CD4-positive, alpha-beta T cell treated with Interleukin-2 at 100 ng/mL for 4 hours (primary cell): ENCODE measurements at places on chromosomes 13 and 19.
A peak's percentile ranks its signal among the peaks of the same experiment; 100 is the strongest.

GRCh38 chr19:38686530-38686888 is 39.1 kb downstream of the ACTN4 start:
- peak; percentile 32 for DNase-seq

DNA sequence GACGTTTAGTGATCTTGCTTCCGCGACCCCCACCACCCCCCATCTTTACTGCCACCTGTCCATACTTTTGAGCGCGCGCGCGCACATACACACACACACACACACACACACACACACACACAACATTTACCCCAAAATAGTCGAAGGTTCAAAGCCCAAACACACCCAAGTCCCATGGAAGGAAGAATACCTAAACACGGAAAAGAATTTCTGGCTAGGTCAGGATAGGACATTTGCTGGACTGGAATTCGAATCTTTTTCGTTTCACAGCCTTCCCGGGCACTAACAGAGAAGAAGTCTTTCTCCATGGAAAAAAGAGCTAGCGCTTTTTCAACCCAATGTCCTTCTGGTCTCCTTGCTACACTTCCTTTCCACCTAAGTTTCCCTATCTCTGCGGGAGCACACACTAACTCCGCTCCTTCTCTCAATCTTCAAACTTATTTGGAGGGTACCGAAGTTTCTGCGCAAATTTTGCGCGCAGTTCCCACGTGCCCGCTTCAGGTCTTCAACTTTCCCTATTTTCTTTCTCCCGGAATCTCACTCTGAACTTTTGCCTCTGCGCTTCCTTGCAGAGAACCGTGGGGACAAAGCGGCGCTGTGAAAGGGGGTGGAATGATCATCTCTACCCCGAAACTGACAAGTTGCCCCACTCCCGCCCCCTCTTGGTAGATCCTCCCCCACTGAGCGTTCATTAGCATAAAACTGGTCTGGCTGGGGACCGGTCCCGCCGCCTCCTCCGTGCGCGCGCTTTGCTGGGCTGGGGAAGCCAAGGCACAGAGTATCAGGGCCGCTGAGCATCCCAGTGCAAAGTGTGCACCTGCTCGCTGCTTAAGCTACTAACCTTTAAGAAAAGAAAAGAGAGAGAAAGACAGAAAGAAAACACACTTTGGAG is 2.7 kb downstream of the DACH1 start:
- no peak for DNase-seq

DNA sequence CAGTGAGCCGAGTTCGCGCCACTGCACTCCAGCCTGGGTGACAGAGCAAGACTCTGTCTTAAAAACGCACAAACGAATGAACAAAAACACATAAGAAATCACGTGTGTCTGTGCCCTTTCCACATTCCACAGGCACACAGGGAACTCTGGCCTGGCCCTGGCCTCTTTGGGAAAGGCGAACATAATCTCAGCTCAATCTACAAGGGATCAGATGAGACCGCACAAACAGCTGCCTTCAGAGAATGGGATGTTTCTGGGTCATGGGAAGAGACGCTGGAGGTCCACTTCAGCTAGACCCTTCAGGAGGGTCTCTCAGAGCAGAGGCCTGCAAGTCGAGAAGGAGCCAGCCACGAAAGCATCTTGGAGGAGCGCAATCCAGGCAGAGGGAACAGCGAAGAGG is 6.3 kb upstream of the CRTC1 start:
- no peak for DNase-seq

DNA sequence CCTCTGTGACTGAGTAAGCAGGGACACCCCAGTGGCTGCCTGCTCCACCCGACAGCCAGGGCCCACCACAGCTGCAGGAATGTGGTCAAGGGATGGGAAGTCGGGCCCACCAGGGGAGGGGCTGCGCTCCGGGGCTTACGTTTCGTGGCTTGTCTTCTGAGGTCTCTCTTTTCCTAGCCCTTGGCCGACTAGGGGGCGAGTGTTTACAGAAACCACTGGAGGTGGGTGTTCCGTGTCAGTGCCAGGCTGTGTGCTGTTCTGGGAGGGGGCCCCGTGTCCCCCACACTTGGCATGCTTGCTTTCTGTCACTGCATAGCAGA is 4.5 kb downstream of the ADAT3 start:
- DNase-seq, result no peak

DNA sequence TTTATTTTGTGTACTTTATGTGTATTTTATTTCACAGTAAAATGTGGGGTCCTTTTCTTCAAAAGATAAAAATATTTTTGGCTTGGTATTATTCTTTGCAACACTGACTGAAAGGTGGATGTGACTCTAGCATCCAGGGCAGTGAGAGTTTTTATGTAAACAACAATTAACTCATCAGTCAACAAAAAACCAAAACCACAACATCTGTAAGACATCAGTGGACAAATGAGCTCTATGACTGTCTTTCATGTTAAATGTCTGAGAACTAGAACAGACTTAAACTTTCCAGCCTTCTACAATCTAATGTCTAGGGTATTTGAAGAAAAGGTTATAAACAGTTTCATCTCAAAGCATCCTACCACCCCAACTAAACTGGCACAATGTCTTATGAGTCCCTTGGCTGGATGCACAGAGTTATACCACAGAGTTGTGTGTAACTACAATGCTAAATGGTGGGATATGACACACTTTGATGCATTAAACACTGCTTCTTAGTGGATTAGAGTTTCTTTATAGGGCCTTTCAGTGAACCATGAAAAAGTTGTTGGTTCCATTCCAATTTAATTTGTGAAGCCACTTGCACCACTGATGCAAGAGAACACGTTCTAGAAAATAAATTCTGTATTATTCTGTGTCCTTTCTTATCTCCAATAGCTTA is 544.2 kb upstream of the KLF12 start:
- no peak for DNase-seq

- DNase-seq, result no peak
Observed at GRCh38 chr19:58434217-58434616, 5.7 kb downstream of the ZNF132 start.

DNA sequence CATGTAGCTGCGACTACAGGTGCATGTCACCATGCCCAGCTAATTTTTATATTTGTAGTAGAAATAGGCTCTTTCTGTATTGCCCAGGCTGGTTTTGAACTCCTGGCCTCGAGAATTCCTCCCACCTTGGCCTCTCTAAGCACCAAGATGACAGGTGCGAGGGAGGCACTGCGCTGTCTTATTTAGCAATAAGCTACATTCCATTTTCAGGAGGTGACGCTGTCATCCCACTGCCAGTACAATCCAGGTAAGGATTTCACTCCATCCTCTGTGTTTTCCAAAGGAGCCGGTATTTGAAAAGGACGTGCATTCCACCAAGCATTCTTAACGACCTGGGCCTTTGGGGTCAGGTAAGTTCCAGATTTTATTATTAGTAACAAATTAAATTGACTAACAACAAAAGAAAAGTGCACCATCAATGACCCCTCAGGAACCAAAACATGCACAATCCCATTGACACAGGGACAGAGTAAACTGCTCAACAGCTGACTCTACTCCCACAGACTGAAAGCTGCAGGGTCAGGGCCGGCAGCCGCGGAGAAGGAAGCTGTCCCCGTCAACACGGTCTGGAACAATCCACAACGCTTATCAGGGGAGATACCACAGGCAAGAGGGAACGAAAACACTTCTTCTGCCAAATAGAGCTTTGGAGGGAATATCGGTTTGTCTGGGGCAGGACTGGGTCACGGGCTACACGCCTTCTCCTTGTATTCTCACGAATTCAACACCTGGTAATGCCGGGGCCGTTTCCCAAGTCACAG is 82.8 kb downstream of the INSR start:
- DNase-seq, result no peak

DNA sequence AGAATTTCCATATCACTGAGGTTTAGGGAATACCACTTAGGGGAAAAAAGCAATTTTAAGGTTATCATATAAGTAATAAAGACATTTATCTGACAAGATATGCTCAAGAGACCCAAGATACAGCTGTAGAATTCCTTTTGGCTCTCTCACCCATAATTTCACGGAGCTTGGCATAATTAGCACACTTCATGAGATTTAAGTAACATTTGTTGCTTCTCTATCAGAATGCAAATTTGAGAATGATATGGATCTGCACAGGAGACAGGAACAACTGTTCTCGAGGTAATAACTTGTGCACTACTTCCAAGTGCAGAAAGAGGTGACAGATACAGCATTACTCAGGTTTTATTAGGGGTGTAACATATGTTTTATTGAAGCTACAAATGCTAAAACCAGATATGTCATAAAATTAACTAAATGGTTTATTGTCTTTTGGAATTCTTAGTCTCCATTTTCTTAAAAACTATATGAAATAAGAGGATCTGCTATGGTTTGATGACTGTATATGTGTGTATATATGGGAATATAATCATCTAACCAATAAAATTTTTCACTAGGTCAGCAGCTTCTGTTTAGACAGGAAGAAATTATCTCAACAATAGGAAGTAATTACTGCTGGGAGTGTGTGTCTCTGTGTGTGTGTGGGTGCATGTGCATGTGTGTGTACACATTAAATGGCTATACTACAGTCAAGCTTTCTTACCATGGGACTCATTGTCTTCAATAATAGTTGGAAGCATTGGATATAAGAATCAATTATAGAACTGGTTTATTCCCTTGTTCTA is 401.3 kb downstream of the PCDH17 start:
- DNase-seq, result no peak

GRCh38 chr13:59451236-59451635 is 712.5 kb downstream of the DIAPH3 start:
- no peak for DNase-seq

DNA sequence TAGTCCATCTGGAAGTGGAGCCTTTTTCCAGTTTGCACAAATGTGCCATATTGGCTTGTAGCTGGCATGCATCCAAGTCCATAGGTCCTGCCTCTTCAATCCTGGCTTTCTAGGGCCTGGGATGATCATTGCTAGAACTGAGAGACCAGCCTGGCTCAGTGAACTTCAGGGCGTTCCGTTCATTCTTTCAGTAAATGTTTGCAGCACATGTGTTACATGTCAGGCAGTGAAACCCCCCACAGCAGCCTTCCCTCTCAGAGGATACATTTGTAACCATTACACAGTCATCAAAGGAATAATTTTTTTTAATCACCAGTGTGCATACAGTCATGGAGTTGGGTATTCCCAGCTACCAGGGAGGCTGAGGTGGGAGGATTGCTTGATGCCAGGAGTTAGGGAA is 9.7 kb downstream of the FUT2 start:
- no peak for DNase-seq

DNA sequence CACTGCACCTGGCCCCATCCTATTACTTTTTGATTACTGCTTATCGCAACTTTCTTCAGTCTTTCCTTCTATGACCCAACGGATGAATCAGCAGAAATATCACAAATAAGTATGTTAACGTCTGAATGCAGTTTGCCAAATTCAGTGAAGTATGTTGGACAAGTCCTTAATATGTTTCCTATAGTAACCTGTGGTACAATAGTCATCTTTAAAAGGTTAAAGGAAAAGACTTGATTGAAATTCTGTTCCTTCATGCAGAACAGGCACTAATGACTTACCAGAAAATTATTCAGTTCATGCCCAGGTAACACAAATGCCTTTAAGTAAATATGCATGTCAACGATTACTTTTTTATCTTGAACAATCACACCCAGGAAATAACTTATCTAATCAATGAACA is 242.6 kb downstream of the KCTD12 start:
- DNase-seq, result no peak

GRCh38 chr19:46970815-46971214 is 48.8 kb upstream of the NPAS1 start:
- DNase-seq, result no peak

GRCh38 chr13:94254737-94255136 is 224.7 kb downstream of the DCT start:
- DNase-seq, result no peak

GRCh38 chr13:76759877-76760276 is 126.3 kb downstream of the KCTD12 start:
- no peak for DNase-seq

DNA sequence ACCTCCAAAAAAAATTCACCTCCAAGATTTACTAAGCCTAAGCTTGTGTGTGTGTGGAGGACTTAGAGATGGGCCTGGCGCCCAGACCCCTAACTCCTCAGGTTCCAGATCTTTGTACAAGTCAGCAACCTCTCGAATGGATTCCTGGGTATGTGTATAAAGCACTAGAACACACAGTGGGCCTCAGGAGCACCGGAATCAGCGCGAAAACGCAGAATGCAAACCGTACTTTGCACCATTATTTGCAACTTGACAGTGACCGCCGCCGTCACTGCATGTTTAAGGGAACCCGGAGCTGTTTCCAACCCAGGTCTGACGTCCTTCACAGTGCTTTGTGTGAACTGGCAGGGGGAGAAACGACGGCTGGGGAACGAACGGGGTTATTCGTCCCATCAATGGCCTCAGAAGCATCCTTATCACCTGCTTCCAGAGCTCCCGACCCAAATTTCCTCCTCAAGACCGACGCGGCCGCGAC is 688 bp downstream of the ZNF606 start:
- DNase-seq, result no peak

DNA sequence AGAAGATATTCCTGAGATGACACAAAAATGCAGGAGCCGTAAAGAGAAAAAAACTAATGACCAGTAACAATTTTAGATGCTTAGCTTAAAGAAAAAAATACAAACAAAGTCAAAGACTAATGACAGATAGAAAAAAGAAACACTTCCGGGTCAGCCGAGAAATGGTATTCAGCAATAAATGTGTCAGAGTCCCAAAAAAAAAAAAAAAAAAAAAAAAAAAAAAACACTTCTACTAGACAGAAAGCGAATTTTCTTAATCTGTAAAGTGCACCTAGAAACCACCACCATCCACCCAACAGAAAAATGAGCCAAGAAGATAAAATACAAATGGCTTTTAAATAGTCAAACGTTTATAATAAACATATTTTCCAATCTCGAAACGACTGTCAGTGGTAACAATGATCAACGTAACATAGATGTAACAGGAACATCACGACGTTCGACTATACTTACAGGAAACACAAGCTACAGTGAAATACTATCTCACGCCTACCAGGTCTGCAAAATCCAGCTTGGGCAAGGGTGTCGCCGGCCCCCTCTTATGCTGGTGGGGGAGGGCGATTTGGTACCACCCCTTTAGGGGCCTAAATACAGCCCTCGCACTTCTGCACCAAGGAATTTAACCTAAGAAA is 10.6 kb downstream of the ABHD17A start:
- peak; percentile 51 for DNase-seq
